ENCODE measurements at places on chromosomes 1 and 21.

DNA sequence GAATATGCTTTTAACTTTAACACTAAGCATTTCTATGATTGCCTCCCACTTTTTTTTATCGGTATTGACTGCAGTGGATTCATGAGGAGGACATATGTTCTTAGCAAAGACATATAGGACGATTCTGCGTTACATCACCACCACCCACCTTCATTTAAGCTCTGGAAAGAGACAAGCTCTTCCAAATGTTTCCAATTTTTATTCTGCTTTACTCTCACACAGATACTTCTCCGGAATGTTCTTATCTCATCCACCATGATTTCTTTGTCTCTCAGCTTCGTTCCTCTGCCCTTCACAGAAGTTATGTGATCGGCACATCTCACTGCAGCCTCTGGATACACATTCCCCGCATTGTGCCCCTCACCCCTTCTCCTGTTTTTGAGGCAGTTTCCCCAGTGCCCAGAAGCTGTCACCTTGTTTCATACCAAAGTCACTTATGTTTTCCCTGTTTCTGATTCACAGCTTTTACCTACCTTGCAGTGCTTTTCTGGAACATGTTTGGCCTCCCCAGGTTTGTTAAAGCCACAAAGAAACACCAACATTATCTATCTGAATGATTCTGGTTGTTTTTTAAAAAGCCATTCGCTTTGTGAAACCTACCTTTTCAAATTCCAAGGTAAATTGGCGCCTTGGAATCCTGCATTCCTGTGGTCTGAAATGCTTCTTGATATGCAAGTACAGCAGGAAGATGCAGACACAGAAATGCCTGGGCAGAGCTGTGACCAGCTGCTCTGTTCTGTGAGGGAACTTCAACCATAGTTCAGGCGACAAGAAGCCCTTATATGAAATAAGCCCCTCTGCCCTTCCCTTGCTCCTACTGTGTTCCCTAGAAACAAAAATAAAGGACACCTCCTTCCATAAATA is 1020.2 kb downstream of the TTLL7 start:
- DNase-seq, result no peak

DNA sequence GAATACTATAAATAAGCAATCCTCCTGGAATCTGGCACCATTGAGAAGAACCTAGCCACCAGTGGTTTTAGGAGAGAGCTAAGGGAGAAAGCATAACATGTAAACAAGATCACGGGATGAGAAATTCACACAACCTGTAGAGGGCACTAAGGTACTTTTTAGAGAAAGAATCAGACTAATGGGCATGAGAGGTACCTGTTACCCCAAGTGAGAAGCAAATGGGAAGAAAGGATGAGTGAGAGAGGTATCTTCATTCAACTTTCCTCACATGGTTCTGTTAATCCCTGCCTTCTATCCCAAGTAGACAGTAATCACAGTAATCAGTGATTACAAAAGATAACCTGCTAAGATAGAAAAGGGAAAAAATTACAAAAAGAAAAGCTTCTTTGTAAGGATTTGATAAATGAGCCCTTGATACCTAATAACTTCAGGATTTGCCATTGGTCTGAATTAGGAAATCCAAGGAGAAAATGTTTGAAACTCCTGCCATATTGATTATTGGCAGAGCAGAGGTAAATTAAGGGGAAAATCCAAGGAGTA is 251.1 kb upstream of the ADGRL2 start:
- peak; percentile 49 for DNase-seq

GRCh38 chr1:53556657-53557227 is 97.5 kb downstream of the DMRTB1 start:
- DNase-seq, result no peak

- DNase-seq, result peak; percentile 82
These were observed 35.8 kb downstream of the PLEKHA6 start for GRCh38 chr1:204323887-204324286.

GRCh38 chr1:55555956-55556725 is 341.0 kb upstream of the USP24 start:
- DNase-seq, result no peak

- peak; percentile 38 for DNase-seq
These were observed 19.2 kb upstream of the PEF1 start for GRCh38 chr1:31663622-31664452.

- DNase-seq, result peak; percentile 50
These were observed 601 bp downstream of the CEPT1 start for GRCh38 chr1:111140680-111140967.

- DNase-seq, result peak; percentile 46
These were observed 40.2 kb downstream of the FASLG start for GRCh38 chr1:172699111-172699510.

DNA sequence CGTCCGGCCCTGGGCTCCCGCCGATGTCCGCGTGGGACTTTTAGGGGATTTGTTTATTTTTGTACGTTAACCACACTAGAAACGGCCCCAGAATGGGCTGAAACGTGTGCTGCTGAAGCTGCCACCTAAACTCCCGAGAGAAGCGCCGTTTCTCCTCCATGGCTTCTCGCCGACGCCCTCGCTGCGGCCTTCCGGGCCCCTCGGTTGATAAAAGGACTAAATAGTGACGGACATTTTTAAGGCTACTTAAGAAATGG is 678 bp upstream of the PTTG1IP start:
- DNase-seq, result no peak

DNA sequence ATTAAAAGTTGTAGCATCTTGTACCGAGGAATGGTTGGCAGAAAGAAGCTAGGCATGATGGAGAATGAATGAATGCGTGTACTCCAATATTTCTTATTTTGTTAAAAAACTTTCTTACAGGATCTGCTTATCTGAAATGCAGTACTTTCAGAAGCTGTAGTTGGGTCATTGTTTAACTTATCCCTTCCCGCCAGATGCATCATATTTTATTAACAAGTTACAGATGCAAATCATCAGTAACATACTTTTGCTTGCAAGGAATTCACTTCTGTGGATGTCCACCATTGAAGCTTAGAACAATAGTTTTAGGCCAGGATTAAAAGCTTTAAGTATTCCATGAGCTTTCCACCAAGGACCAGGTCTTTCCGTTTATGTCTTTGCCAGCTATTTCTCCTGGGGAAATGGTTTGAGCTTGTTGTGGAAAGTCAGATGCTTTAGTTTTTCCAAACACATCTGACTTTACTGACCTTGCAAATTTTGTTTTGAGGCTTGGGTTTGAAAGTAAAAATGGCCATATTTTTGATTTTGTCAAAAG is 65.4 kb downstream of the PATJ start:
- peak; percentile 37 for DNase-seq

- DNase-seq, result no peak
These were observed 627 bp downstream of the ADARB1 start for GRCh38 chr21:45074818-45075595.

DNA sequence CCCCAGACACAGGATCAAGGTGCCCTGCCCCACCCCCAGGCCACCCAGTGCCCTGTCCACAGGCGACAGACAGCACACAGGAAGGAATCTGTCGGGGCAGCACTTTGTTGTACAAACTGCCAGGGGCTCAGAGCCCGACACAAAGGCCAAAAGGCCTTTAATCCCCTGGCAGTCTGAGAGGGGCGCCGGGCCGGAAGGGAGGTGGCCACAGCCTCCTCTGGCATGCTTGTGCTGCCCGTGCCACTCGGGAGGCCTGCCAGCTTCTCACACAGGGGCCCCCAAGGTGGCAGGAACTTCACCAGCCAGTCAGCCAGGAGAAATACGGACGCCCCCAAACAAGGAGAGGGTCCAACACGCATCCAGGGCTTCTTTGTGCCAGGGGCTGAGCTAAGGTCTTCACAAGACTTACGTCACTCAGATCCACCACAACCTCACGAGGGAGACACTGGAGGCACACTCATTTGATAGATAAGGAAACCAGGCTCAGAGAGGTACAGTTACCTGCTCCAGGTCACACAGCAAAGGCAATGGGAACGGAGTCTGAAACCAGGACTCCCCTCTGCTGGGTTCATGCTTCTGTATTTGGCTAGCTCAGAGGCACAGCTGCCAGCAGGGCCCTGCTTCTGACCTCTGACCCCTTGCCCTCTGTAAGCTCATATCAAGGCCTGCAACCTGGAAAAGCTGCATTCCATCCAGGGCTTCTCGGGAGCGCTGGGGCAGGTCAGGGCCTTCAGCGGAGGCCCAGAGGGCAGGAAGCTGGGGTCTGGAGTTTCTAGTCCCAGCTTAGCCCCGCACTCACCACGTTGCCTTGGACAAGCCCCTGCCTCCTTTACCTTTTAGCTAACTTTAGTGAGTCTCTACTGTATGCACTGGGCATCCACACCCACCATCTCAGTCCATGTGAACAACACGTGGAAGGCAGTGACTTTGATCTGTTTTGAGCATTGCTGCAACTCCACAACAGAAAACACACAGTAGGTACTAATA is 34.8 kb downstream of the HSPG2 start:
- DNase-seq, result no peak

GRCh38 chr1:109269212-109269980 is 13.5 kb downstream of the PSRC1 start:
- no peak for DNase-seq

DNA sequence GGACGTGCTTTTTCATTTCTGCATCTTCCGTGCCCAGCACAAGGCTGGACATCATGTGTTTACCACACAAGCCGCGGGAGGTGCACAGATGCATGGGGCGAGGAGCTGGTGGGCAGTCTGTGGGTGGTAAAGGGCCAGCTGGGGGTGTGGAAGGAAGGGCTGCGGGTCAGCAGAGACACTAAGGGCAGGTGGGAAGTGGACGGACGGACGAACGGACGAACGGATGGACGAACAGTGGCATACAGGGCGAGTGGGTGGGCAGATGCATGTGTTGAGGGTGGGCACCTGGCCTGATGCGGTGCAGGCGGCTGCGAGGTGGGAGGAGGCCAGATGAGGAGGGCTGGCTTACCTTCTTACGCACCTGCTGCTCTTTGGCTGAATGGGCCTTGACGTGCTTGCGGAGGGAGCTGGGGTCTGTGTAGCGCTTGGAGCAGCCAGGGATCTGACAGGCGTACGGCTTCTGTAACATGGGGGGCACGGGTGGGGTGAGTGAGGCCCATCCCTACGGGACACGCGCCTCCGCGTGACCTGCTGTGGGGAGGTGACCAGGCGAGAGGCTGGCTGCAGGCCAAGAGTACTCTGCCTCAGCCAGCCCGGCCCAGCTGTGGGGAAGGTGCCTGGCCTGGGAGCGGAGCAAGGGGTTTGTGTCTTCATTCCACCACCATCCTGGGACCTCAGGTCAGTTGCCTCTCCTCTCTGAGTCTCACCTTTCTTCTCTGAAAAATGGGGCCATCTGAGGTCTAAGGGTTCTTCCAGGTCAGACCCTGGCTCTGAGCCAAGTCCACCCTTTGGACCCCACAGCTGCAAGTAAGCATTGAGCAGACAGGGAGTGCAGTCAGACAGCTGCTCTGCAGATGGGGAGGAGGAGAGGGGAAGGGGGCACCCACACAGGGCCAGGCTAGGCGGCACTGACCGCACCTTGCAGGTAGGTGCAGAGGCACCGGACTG is 65.5 kb downstream of the DMRTB1 start:
- DNase-seq, result no peak

- no peak for DNase-seq
These were observed 315.5 kb upstream of the DEPDC1 start for GRCh38 chr1:68812333-68812732.

DNA sequence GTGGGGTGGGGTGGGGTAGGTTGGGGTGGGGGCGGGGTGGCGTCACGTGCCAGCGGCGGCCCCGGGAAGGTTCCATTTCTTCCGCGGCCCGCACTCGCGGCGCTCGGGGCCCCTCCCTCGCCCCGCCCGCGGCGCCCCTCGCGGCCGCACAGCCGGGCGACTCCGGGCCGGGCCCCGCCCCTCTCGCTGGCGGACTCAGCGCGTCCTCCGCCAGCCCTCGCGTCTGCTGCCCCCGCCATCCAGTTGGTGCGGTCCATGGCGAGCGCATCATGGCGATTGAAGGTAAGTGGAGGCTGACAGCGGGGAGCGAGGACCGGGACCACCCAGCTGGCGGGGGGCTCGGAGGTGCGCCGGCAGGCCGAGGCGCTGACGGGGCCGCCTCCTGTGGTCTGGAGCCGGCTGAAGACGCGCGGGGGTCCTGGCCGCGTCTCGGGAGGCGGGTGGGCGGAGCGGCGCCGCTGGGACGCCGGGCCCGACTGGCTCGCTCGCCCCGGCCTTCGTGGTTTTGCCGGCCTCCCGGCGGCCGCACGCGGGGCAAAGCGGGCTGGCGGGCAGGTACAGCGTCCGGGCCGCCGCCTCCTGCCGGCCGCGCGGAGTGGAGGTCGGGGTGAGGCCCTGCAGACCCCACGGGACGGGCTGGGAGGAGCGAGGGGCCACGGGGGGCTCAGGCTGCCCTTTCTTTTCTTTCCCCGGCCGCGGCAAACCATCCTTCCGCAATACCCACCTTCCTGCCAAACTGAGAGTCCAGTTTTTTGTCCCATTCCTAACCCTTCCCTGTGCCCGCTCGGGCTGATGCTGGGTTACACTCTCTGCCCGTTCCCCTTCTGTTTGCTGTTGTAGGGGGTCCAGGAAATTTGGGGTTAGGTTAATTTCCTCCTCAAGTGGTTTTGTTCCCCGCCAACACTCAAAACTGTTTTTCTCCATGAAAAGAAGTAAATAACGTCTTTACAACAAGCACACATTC is at the start of gene SYT14:
Gene SYT14 (plus strand): TSS at position 222 of the 964 bp plus-strand sequence. CDS start 48 bp downstream, at position 270.
- DNase-seq, result peak; percentile 61

GRCh38 chr1:88529581-88529980 is 154.5 kb upstream of the PKN2 start:
- DNase-seq, result no peak

DNA sequence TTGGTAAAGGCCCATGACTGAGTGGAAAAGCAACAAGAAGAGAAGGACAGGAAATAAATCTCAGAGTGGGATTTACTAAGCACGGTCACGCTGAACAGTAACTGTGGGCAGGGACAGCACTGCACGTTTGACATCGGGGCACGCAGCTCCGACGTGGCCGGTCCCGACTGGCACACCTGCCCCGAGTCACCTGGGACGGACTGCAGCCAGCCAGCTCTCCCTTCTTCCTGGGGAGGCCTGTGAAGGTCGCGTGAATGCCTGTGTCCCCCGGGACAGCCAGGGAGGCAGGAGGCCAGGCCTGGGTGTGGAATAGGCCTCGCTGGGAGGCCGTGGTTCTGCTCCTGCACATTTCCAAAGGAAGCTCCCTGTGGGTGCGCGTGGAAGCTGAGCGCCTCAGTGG is 140.2 kb downstream of the PRDM16 start:
- no peak for DNase-seq

- DNase-seq, result peak; percentile 23
These were observed 62.6 kb upstream of the SPAG17 start for GRCh38 chr1:118247593-118247992.

- DNase-seq, result no peak
These were observed 90.4 kb upstream of the EDN2 start for GRCh38 chr1:41574842-41575241.

- DNase-seq, result peak; percentile 59
These were observed 443.5 kb upstream of the B3GALT2 start for GRCh38 chr1:193629875-193630274.

- DNase-seq, result no peak
These were observed 8.0 kb upstream of the CELSR2 start for GRCh38 chr1:109241344-109241743.

DNA sequence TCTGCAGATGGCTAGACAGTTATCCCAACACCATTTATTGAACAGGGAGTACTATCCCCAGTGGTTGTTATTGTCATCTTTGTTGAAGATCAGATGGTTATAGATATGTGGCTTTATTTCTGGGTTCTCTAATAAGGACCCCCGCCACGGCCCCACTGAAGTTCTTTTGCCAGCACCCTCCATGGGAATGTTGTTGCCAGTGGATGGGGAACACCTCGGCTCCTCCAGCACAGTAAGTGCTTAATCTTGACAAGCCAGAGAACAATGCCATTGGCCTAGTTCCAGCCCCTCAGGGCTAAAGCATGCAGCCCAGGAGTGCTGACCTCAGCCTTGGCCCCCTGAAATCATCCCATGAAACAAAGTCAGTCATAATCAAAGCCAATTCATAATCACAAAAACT is 337.6 kb downstream of the AGBL4 start:
- DNase-seq, result no peak

Data from fibroblast of skin of right biceps (primary cell).